ENCODE measurements at places on chromosomes 4 and X.

- DNase-seq, result no peak
Measured at GRCh38 chrX:78037881-78038280, 66.2 kb upstream of the PGK1 start.

DNA sequence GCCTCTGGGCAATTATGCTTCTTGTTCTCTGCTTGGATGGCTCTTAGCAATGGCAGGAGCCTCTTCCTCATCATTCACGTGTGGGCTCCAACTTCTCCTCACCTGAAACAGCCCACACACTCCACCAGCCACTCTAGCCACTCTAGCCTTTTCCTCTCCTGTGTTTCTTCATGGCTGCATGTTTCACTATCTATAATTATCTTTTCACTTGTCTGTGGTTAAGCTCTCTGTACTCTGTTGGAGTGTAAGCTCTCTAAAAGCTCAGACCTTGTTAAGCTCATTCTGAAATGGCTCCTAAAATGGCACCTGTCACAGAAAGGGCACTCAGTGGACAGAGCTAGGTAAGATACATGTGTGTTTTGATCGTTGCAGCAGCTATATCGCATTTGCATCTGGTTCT is 80.0 kb downstream of the SH3KBP1 start:
- no peak for DNase-seq

GRCh38 chr4:143554728-143555597 is 41.5 kb downstream of the SMARCA5 start:
- no peak for DNase-seq

DNA sequence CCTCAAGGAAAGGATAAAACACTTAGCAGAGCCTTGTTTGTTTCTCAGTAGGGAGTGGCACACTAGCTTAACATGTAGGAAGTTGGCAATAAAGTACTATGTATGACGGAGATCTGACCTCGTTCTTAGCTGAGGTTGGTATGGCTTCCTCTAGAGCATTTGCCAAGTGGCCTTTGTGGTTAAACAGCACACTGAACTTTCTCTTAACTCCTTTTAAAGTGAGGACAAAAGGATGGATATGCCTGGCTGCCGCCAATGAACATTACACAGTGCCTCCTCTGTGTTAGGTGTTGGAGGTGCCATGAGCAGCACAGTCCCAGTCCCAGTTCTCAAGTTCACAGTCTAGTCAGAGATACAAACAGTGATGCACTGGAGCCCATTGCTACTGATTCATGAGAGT is 54.4 kb downstream of the VGLL1 start:
- DNase-seq, result no peak

GRCh38 chr4:126086041-126086440 is 771.3 kb downstream of the FAT4 start:
- no peak for DNase-seq

GRCh38 chr4:120232050-120232449 is 165.4 kb upstream of the MAD2L1 start:
- no peak for DNase-seq

GRCh38 chr4:94420356-94420755 is 31.4 kb upstream of the PDLIM5 start:
- DNase-seq, result no peak

GRCh38 chr4:121053601-121054143 is 18.7 kb downstream of the NDNF start:
- no peak for DNase-seq

DNA sequence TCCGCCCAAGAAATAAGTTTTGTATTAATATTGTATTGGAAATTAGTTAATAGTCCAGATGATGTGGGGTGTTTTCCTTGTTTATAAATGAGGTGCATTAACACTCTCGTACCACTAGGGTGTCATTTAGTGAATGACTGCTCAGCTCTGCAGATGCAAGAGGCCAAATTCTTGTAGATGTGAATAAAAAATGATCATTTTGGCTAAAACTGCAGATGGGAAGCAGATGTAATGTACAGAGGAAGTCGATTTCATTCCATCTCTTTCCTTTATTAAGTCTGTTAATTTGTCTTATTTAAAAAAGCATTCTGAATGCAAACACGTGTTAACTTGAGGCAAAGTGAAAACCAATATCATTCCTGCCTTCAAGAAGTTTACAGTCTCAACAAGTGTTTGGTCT is 108.1 kb downstream of the DHX15 start:
- DNase-seq, result no peak

DNA sequence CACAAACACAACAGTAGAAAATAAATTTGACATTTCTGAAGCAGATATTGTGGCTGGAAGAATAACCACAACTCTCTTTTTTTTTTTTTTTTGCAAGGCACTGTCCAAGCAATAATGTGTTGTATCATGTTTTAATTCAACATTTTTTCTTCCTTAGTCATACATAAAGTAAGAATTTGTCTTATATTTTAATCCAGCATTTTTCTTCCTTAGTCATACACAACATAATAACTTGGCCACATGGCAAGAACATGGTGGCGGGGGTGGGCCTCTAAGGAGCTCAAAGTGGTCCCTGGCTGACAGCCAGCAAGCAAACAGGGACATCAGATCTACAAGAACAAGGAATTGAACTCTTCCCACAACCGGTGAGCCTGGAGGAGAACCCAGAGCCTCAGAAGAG is 20.2 kb downstream of the FBXW7 start:
- DNase-seq, result no peak

DNA sequence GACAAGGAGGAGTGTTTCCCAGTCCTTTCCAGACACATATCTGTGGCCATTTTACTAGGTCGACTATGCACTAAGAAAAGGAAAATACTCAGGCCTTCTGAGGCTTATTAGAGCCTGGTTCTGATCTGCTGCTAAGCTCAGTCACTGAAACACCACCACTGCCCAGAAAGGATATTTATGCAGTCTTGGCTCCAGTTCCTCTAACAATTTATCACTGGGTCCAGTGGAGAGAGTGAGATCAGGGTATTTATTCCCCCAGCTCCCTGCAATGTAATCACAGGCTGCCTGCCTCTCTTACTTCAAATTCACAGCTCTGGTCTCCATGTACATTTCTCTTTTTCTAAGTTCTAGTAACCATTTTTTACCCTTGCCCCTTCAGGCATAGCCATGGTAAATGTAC is 81.6 kb upstream of the INPP4B start:
- DNase-seq, result no peak

DNA sequence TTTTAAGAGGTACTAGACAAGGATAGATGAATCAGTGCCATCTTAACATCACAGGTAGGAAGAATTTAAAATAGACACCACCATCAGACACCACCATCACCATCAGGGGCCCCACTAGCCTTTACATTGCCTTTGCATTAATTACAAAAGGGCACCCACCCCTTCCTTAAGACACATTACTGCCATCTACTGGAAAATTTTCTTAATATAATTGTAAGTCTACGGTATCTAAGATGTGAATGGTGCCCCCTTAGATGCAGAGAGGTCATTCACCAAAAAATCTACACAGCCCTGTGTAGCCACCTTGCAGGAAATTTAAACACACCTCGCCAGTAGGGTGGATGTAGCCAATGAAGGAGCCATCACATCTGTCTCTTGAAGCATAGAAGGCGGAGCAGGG is 184.1 kb downstream of the MID1IP1 start:
- no peak for DNase-seq

DNA sequence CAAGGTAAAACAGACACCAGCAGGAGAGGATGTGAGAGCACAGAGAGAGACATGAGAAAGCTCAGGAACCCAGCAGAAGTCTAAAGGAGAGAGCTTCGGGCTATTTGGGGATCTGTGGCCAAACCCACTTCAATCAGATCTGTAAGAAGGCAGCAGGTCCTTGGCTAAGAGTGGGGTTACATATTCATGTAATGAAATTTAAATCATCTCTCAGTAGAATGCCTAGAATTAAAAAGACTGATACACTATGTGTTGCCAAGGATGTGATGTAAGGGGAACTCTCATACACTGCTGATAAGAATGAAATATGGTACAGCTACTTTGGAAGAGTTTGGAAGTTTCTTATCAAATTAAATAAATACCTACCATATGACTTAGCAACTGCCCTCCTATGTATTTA is 35.8 kb downstream of the PDE5A start:
- no peak for DNase-seq

DNA sequence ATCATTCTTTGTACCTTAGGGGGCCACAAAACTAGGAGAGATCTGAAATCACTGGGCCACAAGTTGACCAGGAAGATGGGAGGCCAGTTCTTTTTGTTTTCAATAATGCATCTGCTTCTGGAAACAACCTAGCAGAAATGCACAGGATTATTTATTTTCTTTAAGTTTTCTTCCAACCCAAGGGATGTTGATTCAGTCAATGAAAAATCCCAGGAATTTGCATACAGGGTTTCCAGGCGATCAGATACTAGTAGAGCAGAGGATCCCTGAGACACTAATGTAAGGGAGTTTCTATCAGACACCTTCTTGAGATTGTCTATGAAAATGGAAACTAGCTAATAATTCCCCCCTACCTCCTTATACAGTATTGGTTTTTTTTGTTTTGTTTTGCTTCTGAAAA is 7.4 kb downstream of the ATOH1 start:
- no peak for DNase-seq

- no peak for DNase-seq
Measured at GRCh38 chrX:13263560-13264251, 56.1 kb downstream of the ATXN3L start.

GRCh38 chr4:110088670-110089069 is 109.7 kb downstream of the ELOVL6 start:
- DNase-seq, result no peak

- DNase-seq, result no peak
Measured at GRCh38 chr4:47469951-47470350, 6.4 kb upstream of the COMMD8 start.

GRCh38 chr4:1412376-1413203 is 6.3 kb upstream of the NKX1-1 start:
- no peak for DNase-seq

GRCh38 chr4:41454423-41454822 is 83.5 kb upstream of the LIMCH1 start:
- DNase-seq, result no peak

GRCh38 chr4:98605216-98605615 is 53.2 kb downstream of the TSPAN5 start:
- DNase-seq, result no peak

DNA sequence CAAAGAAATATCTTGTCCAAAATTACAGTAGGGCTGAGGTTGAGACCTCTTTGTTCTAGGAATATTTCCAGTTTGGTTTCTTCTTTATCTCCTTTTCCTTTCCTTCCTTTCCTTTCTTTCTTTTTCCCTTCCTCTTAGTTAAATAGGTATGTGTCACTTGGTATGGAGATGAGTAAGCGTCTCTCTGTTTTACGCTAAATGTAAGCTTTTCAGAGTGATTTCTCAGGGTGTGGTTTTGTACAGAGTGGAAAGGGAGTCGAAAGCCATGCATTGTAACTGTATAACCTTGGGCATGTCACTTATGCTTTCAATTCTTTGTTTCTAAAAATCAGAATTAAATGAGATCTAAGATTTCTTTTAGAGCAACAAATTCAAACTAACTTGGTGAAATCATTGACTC is 54.8 kb downstream of the TLL1 start:
- no peak for DNase-seq

- DNase-seq, result peak; percentile 31
Measured at GRCh38 chrX:33434256-33435092, 223.1 kb upstream of the DMD start.

- DNase-seq, result no peak
Measured at GRCh38 chr4:52651996-52652672, 7.0 kb downstream of the USP46 start.

GRCh38 chr4:112172180-112172579 is 26.9 kb downstream of the FAM241A start:
- no peak for DNase-seq

DNA sequence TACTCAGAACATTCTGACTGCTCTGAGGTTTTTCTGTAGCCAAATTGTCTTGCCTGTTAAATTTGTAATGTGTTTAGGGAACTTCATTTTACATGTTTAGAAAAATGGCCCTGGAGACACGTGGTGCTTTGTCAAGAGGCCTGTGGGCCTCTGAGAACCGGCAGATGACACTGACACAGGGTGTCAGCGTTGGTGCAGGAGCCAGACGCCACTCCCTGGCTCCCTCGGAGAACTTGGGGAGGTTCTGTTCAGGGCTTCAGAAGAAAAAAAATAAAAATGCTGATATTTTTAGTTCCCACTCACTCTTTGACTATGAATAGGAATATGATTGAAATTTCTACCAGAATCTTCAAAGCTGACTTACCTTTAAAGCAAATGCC is 190.9 kb upstream of the GATB start:
- DNase-seq, result no peak

DNA sequence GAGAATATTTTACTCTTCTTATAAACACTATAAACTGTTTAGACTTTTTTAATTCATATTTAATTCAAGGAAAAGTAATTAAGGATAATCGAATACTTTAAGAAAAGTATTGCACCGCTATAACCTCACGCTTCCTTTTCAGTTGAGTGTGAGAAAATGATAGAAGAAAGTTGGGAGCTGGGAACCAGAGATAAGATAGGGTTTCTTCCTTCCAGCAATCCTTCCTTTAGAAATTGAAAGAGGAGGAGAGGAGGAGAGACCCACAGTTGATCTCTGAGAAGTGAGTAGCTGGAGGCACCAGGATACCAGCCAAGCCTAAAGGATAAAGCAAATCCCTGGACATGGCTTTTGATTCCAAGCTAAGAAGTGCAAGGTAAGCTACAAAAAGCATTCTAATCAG is 242.3 kb upstream of the NOCT start:
- no peak for DNase-seq

All from H1 (cell line).